HepG2 (cell line): ENCODE measurements at places on chromosomes 7 and 10. TPM values are rescaled to one million over a fixed set of nuclear protein-coding genes. Genes with fewer than 3 reads are reported as not detected.

DNA sequence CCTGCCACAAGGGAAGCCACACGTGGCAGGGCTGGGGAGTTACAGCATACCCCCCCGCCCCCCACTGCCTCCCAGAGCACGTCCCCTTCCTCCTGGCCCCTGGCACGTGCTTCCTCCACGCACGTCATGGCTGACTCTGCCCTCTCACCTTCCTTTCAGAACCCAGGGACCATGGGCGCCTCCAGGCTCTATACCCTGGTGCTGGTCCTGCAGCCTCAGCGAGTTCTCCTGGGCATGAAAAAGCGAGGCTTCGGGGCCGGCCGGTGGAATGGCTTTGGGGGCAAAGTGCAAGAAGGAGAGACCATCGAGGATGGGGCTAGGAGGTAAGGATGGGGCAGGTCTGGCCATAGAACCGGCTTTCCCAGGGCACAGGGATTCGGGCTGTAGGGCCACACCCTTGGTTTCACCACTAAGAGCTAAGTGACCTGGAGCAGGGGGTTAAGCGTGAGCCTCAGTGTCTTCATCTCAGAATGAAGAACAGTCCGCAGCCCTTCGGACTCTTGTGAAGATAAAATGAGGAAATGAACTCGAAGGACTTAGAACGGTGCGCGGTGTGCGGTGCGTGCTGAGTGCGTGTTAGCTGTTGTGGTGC lies 2.5 kb downstream of the NUDT1 start:
- H3K36me3 ChIP-seq: peaks cover 3% of the 10 kb centered on the region; the same call in 1 of the 3 replicates
- no peak overlapping the region for H3K4me3 ChIP-seq
- peaks cover 37% of the 10 kb centered on the region for H3K4me1 ChIP-seq
- no peak for DNase-seq
- H3K27ac ChIP-seq: no peak overlapping the region
- H3K27me3 ChIP-seq: no peaks in the 10 kb centered on the region; the same call in 2 of the 3 replicates

DNA sequence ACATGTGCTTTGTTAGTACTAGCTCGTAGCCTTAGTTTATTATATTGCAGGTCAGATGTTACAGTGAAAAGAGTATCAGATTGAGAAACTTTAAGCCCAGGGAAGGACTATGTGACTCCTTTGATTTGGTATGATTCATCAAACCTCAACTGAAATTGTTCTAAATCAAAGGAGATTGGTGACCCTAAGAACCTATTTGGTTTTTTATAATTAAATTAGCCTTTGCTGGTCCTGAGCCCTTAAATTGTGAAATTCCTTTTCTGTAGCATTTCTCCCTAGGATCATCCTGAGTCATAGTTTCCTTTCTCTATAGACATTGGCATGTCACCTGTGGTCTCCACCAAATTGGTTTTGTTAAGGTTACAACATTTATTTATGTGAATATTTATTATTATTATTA lies 89.7 kb downstream of the POLR1F start:
- H3K4me3 ChIP-seq: no peak overlapping the region
- no peaks in the 10 kb centered on the region for H3K4me1 ChIP-seq
- H3K27me3 ChIP-seq: no peaks in the 10 kb centered on the region
- no peaks in the 10 kb centered on the region for H3K36me3 ChIP-seq

GRCh38 chr7:123271856-123272255 lies 72.1 kb upstream of the SLC13A1 start:
- no peak overlapping the region for H3K27ac ChIP-seq
- no peak overlapping the region for H3K4me3 ChIP-seq
- no peaks in the 10 kb centered on the region for H3K27me3 ChIP-seq

DNA sequence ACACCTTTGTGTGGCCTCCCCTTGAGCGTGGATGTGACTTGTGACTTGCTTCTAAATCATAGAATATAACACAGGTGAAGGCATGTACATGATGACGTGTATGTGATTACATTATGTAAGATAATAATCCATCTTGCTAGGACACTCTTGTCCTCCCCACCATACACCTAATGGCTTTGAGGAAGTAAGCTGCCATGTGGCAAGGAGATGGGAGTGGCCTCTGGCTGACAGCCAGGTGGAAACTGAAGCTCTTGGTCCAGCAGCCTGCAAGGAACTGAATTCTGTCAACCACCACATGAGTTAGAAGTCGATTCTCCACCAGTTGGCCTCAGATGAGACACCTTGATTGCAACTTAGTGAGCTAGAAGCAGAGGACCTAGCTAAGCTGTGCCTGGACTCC lies 67.4 kb upstream of the ELN start:
- no peak for DNase-seq
- H3K36me3 ChIP-seq: no peaks in the 10 kb centered on the region
- H3K4me3 ChIP-seq: no peak overlapping the region

DNA sequence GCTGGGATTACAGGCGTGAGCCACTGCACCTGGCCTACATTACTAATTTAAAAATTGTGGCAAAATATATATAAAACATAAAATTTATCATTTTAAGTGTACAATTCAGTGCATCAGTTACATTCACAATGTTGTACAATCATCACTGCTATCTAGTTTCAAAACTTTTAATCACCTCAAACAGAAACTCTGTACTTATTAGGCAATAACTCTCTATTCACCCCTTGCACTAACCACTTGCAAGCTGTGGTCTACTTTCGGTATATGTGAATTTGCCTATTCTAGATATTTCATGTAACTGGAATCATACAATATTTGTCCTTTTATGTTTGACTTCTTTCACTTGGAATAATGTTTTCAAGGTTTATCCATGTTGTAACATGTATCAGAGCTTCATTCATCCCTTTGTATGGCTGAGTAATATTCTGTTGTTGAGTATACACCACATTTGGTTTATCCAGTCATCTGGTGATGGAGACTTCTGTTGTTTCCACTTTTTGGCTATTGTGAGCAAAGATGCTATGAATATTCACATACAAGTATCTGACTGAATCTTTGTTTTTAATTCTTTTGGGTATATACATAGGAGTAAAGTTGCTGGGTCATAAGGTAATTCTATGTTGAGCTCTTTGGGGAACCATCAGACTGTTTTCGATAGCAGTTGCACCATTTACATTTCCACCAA lies 14.3 kb upstream of the ELOVL3 start:
- no peak overlapping the region for H3K4me3 ChIP-seq
- H3K36me3 ChIP-seq: no peaks in the 10 kb centered on the region
- no peak for DNase-seq
- no peaks in the 10 kb centered on the region; the same call in 2 of the 3 replicates for H3K27me3 ChIP-seq
- H3K27ac ChIP-seq: no peak overlapping the region
- peaks cover 17% of the 10 kb centered on the region for H3K4me1 ChIP-seq

DNA sequence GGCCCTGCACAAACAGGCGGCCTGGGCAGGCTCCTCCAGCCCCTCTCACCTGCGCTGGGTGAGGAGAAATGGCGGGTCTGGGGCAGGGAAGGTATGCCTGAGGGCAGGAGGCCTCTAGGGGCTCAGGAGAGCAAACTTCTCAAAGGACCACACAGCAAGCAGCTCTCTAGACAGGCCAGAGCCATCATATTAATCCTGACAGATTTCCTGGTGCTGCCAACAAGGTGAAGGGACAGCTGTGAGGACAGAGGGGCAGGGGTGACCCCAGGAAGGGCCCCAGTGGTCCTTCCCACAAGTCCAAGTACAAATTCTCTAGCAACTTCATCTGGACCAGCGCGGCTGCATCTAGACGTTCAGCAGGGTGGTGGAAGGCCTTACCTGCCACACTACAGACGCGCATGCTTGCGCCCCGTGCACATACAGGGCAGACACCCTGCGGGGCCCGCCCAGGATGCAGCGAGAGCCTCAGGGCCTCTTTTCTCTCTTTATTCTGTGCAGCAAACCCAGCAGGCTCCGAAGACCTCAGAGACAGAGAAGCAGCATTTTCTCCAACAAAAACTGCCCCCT lies 62.1 kb downstream of the ZRANB1 start:
- H3K27ac ChIP-seq: no peak overlapping the region
- H3K4me1 ChIP-seq: peaks cover 18% of the 10 kb centered on the region
- H3K36me3 ChIP-seq: no peaks in the 10 kb centered on the region

- no peaks in the 10 kb centered on the region for H3K36me3 ChIP-seq
- H3K27me3 ChIP-seq: no peaks in the 10 kb centered on the region
- no peak for DNase-seq
- no peak overlapping the region for H3K4me3 ChIP-seq
- no peak overlapping the region for H3K27ac ChIP-seq
- peaks cover 30% of the 10 kb centered on the region for H3K4me1 ChIP-seq
Observed at GRCh38 chr7:27690649-27691048, 28.0 kb upstream of the HIBADH start.

SCART1 gene
- 0.32 and 0.46 TPM in 2 replicates for total RNA-seq

MACC1 gene
- total RNA-seq: 0.04 TPM in 1 of 2 replicates, not detected in the other

CPVL gene
- total RNA-seq: 30.7 and 59.2 TPM in 2 replicates
